ENCODE measurements at places on chromosomes 2 and 18.

DNA sequence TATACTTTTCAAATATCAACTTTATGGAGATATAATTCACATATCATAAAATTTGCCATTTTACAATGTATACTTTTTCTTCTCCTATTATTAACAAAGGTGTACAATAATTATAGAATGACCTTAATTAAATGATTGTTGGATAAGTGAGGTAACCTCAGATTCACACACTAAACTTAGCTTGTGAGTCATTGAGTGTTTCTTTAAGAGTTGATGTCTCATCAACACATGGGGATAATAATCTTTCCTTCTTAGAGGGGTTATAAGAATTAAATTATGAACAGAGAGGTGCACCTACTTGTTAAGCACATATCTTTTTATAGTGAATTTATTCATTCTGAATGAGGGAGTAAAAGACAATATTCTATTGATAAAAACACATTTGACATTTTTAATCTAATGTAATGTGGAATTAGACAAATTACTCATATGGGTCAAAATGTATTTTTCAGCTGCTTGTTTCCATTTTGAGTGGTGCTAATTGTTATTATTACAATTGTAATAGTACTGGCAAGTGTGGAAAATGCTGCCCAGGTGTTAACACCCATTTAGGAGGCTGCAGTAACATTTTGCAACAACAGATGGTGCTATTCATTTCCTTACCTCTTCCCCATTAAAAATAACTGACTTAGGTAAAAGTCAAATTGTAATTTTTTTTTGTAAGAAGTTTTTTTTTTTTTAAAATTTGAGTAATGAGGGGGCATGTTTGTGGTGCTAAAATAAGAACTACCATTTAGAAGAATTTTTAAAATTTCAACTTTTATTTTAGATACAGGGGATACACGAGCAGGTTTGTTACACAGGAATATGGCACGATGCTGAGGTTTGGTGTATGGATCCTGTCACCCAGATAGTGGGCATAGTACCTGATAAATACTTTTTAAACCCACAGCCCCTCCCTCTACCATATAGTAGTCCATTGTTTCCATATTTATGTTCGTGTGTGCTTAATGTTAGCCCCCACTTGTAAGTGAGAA, 32.1 kb upstream of the DYNAP start:
- DNase-seq = no peak

DNA sequence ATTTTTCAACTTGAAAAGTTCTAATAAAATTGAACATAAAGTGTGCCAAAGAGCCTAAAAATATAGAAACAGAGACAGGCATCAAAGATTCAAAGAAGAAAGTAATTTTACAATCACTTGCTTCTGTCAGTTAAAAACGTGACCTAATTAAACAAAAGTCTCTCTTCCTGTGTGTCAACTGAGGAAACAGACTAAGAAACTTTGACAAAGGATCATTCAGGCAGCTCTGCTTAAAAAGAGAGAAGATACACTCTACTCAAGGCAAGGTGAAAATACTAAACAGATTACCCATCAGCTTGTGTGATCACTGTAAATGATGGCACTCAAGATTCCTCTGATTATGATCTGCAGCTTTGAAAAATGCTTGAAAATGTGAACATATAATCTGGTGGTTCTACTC, 47.8 kb downstream of the DYM start:
- DNase-seq = no peak

GRCh38 chr2:9744256-9745004, 98.8 kb upstream of the TAF1B start:
- DNase-seq = peak; percentile 23

DNA sequence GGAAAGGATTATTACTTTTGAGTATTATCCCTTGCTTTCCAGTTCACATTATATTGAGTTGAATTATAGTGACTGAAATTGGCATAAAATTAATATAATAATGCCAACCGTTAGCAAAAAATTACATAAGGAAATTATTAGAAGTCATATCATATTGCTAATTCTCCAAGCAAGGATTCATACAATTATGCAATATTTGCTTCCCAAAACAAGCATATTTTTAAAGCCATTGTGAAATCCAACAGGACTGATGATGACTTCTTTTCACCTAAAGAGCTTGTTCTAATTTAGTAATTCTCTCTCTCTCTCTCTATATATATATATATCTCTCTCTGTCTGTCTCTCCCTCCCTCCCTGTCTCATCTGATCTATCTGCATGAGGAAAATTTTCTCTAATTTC, 283.5 kb downstream of the DSEL start:
- DNase-seq = no peak

DNA sequence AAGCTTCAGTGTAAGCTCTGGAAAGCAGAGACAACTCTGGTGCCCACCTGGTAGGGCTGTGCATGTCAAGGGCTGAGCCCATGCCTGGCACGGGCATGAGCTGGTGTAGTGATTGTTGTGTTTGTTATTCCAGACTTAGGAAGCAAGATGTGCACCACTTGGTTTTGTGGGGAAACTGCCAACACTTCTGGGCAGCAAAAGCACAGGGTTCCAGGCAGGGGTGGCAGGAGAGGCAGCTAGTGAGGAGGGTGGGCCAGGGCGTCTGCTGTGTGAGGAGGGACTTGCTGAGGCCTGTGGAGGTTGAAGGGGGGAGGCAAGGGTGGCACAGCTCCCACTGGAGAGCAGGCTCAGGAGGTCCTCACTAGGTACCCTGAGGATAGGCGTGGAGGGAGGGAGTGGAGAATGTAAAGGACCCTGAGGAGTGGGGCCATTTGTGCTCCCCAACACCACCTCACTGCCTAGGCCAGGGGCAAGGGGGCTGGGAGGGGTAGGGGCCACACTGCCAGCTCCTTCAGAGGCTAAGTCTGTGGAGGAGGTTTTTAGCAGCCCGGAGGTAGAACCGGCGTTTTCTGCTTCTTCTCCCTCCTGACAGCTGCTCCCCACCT, 104.0 kb upstream of the POU3F3 start:
- no peak for DNase-seq

DNA sequence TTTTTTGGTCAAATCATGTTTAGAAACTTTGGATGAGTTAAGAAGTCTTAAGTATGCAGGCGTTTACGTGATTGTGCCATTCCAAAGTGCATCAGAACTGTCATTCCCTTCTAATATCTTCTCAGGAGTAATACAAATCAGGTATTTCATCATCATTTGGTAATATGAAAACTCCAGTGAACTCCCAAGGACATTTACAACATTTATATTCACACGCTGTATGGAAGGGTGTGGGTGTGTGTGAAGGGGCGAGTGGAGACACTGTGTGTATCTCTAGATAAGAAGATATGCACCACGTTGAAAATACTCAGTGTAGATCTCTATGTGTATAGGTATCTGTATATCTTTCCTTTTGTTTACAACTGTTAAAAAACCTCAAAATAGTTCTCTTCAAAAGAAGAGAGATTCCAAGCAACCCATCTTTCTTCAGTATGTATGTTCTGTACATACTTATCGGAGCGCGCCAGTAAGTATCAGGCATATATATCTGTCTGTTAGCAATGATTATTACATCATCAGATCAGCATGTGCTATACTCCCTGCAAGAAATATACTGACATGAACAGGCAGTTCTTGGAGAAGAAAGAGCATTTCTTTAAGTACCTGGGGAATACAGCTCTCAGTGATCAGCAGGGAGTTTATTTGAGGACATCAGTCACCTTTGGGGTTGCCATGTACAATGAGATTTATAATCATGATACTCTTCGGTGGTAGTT, 29.3 kb downstream of the COX7A2L start:
- DNase-seq = no peak

- DNase-seq = no peak
These were observed 141.2 kb downstream of the MYCN start for GRCh38 chr2:16081316-16082200.

DNA sequence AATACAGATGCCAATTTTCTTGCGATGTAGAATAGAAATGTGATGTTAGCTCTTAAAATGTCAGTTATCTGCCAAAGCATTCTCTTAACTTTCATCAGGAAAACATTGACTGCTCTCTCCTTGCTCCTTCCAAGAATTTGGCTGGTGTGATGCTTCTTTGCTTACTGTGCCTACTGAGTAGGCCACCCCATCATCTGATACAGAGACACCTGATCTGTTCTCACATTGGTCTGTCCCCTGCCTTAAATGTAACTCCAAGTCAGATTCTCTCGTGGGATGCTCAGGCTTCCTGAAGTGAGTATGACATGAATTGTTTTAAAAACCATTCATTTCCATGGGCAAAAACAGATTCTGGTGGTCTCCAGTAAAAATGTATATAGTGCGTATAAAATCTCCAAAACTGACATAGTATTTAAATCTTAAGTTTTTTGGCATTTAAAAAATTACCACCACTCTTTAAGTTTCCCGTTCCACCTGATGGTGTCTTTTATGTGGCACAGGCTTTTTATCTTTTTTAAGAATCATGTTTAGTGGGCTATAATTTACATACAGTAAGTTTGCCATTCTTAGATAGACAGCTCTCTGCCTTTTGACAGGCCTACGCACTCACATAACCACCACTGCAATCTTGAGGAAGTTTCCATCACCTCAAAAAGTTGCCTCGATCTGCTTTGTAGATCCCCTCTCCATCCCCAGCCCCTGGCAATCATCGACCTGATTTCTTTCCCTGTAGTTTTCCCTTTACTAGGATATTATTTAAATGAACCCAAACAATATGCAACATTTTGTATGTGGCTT, 36.6 kb downstream of the UBE2F start:
- no peak for DNase-seq

DNA sequence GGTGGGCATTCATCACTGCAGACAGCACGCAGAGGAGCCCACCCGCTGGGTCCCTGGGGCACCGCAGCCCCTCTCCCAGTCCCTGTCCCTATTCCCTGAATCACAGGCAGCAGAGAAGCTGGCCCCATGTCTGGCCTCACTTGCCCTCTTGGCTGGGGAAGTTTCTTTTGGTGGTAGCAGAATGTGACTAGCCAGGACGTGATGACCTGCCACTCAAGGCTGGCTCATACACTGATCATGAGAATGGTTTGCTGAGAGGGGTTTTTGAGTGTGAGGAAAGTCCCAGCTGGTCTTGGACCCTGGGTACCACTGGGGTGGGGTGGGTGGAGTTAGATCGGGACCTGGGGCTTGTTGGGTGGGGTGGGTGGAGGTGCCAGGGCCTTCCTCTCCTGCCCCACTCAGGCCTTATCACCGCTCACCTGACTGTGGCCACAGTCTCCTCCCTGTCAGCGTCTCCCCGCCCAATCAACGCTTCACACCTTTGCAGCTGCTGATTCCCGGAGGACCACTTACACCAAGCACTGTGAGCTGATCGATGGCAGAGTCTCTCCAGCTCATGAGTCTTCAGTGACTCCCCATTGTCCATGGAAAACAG, 28.9 kb upstream of the FOSL2 start:
- DNase-seq = no peak

DNA sequence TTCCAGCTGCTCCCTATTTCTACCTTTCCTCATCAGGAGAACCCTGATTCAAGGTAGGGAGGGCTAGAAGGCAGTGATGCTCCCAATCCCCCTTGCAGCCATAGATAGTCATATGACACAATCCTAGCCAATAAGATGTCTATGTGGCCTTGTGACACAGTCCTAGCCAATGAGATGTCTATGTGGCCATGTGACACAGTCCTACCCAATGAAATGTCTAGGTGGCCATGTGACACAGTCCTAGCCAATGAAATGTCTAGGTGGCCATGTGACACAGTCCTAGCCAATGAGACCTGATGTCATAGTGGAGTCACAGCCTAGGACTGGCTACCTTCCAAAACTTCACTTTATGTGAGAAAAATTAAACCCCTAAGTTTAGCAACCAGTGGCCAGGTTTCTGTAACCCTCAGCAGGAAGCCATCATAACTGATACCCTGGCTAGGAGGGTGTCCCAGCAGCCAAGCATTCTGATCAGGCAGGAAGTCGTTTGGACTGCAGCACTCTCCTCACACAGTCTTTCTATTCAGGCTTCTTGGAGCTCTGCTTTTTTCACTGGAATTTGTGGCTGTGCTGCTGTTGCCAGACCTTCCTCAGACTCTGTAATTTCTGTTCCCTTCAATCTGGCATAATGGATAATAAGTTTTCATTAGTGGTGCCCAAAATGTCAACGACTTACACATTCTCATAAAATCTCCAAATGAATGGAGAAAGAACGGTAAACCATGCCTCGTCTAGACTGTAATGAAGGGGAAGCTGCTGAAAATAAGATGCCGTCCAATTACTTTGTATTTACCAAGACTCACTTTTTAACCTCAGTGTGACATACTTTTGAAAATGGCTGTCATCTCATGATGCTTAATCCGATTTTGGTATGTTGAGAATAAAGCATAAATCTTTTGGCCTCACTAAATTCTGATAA, 165.0 kb upstream of the NCKAP5 start:
- no peak for DNase-seq

DNA sequence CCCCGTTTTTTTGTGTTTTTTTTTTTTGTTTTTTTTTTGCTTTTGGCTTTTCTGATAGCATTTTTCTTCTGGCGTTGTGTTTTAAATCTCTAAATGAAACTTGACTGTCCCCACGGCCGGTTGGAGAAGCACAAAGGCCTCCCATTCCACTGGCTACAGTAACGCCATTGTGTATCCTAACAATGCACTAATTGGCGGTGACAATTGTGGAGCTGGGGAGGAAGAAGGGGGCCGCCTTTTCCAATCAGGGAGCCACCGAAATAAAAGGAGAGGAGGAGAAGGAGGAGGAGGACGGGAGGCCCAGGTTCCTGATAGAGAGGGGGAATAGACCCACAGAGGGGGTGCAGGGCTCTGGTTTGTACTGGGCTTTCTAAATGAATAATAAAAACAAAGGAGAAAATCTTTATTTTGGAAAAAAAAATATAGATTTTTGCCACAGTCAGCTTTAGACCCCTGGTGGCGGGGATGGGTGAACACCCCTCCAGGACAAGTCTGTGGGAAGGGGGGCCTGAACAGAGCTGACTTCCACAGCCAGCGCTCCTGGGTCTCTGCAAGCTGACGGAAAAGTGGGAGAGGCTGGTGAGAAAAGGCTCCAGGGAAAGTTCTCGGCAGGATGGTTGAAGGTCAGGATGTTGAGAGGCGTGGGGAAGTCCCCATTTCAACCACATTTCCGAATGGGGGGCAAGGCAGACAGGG, 43.7 kb upstream of the FZD5 start:
- DNase-seq = no peak

All from AG09309 (cell line).